ENCODE measurements at places on chromosomes 5 and 9.
A peak's percentile ranks its signal among the peaks of the same experiment; 100 is the strongest.

DNA sequence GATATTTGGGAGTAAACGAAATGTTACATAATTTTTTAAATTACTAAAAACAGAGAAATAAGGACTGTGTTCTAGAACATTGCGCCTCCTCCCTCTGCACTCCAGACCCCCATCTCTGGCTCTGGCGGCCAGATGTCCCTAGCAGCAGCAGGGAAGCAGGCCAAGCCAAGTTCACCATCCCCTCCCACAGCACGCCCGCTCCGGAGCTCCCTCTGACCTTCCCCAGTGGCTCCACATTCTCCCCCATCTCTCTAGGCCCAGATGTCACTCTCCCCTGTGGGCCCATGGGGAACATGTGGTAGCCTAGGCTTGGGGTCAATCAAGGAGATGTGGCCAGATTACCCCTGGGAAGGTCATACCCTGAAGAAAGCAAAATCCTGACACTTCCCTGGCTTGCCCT is 6.3 kb upstream of the WNK2 start:
- DNase-seq = no peak

GRCh38 chr5:140357726-140358093 is 2.3 kb upstream of the SLC4A9 start:
- peak; percentile 35 for DNase-seq

- DNase-seq = no peak
Measured at GRCh38 chr5:169097374-169098326, 203.3 kb downstream of the SLIT3 start.

DNA sequence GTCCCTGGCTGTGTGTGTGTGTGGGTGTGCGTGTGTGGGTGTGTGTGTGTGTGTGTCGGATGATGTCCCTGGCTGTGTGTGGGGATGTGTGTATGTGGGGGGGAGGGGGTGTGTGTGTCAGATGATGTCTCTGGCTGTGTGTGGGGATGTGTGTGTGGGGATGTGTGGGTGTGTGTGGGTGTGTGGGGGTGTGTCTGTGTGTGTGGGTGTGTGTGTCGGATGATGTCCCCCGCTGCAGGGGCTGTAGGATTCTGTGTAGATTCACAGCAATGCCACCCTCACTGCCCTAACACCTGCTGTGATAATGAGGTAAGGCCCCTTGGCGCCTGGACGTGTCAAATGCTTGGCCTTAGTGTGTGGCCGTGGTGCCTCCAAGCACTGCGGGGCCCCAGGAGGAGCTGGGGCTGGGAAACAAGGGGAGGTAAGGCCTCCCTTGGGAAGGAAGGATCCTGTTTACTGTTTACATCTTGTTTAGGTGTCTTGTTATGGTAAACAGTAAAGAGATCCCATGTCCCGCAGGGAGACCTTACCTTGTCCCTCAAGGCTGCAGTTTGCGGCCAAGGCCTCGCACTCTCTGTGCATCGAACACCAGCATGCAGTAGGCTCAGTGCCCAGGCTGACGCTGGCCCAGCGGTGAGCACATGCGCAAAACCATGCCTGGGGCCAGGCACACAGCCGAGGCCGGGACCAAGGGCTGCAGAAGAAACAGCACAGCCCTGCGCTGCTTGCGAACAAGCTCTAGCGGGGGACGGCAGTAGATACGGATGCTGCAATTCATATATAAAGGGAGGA is 24.1 kb downstream of the AHRR start:
- DNase-seq = no peak

DNA sequence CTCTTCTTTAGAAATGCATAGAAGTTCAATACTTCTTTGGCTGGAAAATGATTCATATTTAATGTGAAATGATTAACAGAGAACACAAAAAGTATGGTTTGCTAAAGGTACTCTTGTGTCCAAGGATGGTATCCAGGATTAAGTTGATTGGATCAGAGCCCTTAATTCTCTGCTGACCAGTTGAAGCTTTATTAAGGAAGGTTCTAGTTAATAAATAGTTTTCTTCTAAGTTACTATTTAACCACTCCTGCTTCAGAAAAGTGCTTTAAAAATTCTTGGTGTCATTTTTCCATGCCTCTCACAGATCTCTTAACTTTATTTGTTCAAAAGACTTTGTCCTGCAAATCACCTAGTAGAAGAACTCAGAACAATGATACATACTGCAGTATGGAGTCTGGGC is 134.3 kb downstream of the MEF2C start:
- DNase-seq = no peak

GRCh38 chr9:20473515-20474013 is 148.7 kb downstream of the MLLT3 start:
- DNase-seq = no peak

DNA sequence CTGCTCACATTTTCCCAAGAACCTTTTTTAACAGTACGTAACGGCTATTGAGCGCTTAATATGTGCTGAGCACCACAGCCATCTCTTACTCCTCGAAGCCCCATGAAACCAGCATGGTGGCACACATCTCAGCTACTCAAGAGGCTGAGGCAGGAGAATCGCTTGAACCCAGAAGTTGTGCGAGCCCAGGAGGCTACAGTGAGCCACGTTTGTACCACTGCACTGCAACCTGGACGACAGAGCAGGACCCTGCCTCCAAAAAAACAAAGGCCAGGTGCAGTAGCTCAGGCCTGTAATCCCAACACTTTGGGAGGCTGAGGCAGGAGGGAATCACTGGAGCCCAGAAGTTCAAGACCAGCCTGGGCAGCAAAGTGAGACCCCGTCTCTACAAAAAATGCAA is 28.2 kb downstream of the AQP7 start:
- no peak for DNase-seq

DNA sequence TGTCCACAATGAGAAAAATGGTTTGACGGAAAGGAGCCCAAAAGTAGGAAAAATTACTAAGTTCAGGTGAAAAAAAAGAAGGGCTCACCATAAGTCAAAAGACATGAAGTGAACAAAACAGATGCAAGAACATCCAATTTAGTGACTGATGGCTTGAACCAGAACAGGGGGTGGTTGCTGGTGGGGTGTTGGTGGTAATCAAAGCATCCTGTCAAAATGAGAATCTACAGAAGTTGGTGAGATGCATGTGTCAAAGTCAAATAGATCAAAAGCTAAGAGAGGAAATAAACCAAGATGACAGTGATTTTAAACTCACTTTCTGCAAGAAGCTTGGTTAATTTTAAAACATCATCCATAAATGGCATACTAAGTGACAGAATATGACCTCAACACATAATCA is 117.4 kb downstream of the MLLT3 start:
- DNase-seq = no peak

DNA sequence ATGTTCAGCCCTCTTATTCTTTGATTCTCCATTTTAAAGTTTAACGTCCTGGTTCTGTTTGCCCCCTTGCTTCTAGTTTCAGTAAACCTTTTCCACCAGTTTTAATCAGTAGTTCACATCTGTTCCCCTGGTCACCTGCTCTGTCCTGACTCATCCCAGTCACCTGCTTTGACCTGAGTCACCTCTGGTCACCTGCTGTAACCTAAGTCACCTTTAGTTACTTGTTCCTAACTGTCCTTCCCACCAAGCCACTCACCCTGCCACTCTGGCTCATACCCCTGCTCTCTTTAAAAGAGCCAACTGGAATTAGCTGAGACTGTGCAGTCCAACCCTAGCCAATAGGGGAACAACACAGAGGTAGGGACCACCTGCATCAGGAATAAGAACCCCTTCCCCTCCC is 43.0 kb downstream of the SEMA6A start:
- DNase-seq = no peak

DNA sequence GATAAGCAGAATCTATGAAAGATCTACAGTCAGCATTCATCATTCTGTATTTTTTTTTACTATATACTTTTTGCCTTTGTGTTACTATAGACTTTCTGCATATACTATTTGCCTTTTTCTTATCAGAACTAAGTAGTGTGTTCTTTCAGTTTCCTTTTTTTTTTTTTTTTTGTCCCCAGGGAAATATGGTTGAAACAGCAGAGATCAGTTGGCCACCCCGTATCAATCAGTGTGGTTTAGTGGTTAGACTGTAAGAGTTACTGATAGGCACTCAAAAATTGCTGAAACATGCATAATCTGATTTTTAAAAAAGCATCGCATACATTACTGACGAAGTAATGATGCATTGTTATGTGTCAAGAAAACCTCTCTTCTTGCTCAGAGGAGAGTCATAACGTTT is 990.8 kb upstream of the EDIL3 start:
- DNase-seq = no peak

Measured in activated CD8-positive, alpha-beta memory T cell treated with anti-CD3 and anti-CD28 coated beads for 4 hours (primary cell).